ENCODE measurements at places on chromosomes 16 and 17.

- DNase-seq = no peak
Measured at GRCh38 chr17:64441772-64442540, 7.0 kb upstream of the MILR1 start.

DNA sequence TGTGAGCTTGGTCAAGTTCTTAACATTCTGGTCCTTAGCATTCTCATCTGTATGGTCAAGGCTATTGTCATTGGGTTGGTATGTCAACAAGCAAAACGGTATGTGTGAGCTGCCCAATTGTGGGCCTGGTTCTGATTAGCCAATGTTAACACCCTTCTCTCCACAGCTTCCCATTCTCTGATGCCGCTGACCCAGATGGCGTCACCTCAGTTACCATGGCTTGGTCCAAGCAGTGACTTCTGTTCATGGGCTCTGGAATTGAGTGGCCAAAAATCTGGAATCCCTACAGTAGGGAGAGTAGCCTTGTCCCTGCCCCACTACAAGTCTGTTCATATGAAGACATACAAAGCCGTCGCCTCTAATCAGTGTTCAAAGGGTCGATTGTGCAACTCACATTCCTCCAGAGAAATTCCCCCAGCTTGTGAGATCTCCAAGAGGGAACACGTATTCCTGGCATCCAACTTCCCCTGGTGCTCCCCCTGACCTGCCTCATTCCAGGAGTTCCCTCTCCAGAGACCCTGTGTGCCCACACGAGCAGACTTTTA is 15.8 kb downstream of the TMEM98 start:
- DNase-seq = no peak

DNA sequence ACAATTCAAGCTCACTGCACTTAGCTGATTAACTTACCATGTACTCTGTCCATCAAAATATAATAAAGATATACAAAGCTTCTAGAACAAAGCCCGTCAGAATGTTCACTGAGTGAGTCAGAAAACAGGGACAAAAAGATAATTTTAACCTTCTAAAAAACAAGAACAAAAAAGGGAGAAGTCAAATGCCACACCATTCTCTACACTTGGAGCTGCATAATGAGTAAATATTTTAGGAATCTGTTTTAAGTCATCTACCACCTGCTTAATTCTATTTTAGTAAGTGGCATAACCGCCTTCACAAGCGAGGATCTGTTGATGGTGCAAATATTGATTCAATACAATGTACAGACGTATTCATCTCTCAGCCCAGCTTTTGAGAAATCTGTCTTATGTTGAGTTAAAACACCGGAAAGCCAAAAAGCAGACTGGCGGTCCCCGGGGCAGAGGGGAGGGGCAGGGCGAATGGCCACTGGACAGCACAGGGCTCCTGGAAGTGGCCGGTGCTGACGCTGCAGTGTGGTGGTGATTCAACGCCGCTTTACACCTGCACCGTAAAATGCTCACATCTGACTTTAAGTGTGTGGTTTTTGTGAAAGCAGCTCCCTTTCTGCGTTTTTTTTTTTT is 20.1 kb downstream of the RAB40B start:
- no peak for DNase-seq

DNA sequence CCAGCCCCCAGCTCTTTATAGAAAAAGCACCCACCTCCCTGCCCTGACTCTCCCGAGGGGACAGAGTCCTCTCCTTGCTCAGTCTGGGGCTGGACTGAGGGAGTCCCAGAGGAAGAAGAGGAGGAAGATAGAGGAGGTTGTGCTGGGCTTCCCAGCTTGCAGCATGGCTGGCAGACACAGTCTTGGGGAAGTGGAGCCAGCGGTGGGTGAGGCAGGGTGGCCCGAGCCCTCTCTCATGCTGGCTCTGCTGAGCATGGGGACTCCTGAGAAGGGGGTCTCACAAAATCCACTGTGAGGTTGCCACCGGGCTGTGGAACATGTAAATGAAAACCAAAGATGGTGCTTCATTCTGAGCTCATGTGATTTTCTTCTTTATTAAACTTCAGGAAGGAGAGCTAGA is 398.5 kb downstream of the SLC39A11 start:
- DNase-seq = no peak

- no peak for DNase-seq
Measured at GRCh38 chr17:75503976-75504346, 11.4 kb downstream of the CASKIN2 start.

DNA sequence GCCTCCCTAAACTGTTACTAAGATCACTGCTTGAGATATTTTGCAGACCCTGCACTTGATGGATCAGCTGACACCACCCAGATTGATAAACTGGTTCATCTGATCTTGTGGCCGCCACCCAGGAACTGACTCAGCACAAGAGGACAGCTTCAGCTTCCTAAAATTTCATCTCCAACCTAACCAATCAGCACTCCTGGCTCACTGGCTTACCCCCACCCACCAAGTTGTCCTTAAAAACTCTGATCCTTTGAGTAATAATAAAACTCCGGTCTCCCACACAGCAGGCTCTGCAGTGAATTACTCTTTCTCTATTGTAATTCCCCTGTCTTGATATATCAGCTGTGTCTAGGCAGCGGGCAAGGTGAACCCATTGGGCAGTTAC is 174.8 kb downstream of the UTP18 start:
- no peak for DNase-seq

DNA sequence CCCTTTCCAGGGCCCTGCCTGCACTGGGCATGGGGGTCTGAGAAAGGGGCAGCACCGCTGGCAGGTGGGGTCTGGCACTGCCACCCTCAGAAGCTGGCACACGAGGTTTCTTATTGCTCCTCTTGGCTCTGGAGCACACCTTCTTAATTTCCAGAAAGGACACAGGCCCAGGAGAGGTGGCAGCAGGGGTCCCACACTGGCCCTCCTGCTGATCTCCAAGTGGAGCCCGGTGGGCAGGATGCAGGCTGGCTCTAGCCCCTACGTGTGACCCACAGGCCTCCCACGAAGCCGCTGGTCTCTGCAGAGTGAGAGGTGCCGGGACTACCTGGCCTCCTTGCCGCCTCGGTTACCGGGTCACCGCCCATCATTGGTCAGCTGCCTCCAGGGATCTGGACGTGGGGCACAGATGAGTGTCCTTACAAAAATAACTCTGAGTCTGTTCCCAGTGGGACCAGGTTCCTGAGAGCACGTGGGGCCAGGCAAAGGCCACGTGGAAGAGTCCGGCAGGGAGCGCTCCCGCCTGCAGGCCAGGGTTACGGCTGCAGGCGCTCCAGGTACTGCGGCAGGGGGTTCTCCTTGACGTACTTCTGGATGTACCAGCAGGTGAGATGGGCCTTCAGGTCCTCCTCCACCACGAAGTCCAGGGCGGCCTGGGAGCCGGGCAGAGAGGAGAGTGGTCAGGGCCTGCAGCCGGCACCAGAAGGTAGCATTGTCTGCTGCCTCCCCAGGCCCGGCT is 10.3 kb downstream of the NATD1 start:
- no peak for DNase-seq

GRCh38 chr17:39143552-39144093 is 7.8 kb downstream of the PLXDC1 start:
- DNase-seq = no peak

DNA sequence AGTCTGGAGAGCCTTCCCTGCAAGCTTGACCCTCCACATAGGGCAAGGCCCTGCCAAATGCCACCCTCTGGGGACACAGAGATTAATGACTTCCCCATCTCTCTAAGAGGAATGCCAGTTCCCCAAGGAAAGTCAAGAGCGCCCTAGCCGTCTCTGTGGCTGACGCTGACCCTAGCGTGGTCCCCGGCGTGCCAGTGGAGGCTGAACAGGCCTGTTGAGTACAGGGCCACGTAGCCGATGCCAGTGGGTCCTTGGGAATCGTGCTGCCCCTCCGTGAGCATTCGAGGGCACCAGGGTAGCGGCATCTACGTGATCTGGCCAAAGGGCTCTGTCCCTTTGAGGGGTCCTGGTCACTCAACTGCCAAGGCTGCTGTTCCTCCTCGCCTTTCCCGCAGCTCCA is 17.2 kb downstream of the TMEM204 start:
- DNase-seq = no peak
